ENCODE measurements at places on chromosomes 16 and 17.

DNA sequence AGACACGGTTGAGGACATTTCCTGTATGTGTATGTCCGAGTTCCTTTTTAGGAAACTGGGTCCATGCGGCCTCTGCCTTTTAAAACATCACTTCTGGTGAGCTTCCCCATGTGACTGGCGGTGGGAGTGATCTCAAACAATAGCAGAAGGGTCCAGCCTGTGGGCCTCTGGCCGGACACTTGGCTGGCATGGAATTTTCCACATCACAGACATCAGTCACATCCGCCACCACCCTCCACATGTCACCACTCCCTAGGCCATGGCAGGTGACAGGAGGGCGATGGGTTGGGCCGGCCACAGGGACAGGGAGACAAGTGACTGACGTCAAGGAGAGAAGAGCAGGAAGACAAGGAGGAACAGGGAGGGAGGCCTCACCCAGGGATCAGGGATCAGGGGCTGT, 83.7 kb downstream of the DNAH17 start:
- no peak for DNase-seq

DNA sequence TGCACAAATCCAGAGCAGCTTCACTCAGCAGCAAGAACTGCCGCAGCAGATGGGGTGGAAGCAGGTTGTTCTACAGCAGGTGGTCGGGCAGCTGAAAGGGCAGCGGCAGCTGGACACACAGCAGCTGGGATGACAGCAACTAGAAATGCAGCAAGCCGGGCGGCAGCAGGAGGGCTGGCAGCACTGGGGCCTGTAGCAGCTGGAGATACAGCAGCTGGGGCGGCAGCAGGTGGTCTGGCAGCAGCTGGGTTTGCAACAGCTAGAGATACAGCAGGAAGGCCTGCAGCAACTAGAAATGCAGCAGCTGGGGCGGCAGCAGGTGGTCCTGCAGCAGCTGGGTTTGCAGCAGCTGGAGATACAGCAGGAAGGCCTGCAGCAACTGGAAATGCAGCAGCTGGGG, 460 bp downstream of the KRTAP4-3 start:
- DNase-seq, result no peak

- no peak for DNase-seq
Measured at GRCh38 chr17:77622647-77623046, 335.9 kb upstream of the TNRC6C start.

GRCh38 chr16:57893559-57894389, 77.2 kb downstream of the CNGB1 start:
- DNase-seq, result no peak

- DNase-seq, result no peak
Measured at GRCh38 chr16:84780544-84781376, 39.0 kb upstream of the CRISPLD2 start.

- no peak for DNase-seq
Measured at GRCh38 chr17:56894859-56895455, 18.9 kb downstream of the TRIM25 start.

- no peak for DNase-seq
Measured at GRCh38 chr16:30786115-30786935, 680 bp downstream of the ZNF629 start.

DNA sequence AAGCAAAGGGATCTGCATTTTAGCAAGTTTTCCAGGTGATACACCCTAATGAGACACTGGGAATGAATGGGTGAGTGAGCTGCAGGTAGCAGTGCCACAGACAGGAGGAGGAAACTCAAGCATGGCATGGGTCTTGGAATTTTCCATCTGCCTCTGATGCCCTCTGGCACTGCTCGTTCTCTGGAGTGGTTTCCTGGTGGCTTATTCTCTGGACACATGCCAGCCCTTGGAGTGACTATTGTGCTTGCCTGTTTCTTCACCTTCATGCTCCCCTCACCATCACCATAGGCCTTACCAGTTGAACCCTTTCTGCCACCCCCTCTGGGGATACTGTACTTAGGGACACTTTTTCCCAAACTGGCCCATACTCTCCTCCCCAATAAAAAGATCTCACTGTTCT, 1.6 kb downstream of the COASY start:
- no peak for DNase-seq

DNA sequence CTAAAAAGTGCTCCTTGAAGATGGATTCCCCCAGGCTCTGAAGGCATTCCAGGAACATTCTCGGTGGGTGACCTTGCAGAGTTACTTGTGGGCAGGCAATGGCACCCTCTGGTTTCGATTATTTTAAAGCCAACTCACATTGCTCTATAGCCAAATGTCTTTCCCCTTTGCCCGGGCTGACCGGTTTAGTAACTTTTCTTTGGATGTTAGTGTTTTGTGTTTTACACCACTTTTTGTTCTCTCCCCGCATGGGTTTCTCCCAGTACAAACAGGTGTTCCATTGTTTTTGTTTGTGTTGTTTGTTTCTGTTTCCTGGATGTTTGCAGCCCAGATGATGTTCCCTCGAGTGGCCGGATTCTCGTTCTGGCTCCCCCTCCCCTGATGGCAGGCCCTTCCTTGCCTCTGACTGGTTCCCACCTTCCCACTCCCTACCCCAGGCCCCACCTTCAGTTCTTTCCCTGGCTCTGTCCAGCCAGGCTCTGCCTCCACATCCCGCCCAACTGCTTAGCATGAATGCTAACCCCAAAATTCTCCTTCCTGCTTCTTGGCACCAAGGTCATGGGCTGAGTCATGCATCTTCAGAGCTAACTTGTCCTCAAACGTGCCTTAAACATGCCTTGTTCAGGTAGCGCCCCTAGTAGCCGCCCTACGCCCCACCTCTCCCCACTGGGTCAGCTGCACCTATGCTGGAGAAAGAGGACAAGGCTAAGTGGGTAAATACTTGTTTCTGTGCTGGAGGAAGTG, 40.6 kb downstream of the ELAC2 start:
- DNase-seq, result no peak

DNA sequence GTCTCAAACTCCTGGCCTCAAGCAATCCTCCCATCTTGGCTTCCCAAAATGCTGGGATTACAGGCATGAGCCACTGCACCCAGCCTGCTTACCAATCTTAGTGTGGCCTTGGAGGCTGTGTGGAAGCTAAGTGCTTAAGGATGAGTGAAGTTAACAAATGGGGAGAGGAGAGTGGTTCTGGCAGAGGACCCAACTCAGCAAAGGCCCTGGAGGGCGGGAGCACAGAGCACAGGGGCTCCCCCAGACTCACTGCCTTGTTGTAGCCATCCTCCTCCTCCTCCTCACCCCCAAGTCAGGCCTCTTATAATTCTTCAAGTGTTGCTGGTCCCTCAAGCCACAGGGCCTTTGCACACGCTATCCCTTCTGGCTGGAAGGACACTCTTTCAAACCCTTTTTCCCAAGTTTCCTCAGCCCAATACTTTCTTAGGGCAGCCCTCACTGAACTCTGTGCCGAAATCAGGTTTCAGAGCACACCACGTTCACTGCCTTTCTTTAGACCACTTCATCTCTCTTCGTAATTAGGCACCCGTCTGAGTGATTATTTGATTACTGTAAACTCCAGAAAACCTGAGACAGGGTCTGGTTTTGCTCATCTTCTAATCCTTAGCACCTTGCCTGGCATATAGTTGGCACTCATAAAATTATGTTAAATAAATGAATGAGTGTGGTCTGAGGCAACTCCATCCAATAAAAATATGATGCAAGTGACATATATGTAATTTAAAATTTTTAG, 23.4 kb downstream of the NGFR start:
- peak; percentile 5 for DNase-seq

DNA sequence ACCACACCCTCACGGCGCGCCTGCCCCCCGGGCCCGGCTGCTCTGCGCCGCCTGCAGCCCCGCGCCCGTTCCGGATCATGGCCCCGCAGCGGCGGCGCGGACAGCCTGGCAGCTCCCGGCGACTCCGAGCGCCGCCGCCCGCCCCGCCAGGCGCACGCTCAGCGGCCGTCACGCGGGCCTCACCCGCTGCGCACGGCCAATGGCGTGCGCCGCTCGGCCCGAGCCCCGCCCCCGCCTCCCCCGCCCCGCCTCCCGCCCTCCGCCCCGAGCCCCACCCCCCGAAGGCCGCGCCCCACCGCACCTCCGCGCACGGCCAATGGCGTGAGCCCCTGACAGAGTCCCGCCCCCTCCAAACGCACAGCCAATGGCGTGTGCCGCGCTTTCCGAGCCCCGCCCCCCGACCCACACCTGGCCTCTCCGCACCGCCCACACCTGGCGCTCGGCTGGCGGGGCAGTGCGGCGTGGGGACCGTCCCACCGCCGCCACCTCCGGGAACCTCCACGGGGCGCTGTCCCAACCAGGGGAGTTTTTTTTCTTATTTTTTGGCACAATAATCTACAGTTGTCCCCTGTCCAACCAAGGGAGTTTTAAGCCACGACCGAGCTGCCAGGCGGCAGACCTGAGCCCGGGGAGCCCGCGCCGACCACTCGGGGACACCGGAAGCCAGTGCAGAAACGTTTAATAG, at the start of gene PCYT2:
Gene PCYT2, minus strand, starts transcription at position 123 of the 685 bp plus-strand sequence. Its CDS starts 44 bp downstream, at position 79.
- peak; percentile 100 for DNase-seq

DNA sequence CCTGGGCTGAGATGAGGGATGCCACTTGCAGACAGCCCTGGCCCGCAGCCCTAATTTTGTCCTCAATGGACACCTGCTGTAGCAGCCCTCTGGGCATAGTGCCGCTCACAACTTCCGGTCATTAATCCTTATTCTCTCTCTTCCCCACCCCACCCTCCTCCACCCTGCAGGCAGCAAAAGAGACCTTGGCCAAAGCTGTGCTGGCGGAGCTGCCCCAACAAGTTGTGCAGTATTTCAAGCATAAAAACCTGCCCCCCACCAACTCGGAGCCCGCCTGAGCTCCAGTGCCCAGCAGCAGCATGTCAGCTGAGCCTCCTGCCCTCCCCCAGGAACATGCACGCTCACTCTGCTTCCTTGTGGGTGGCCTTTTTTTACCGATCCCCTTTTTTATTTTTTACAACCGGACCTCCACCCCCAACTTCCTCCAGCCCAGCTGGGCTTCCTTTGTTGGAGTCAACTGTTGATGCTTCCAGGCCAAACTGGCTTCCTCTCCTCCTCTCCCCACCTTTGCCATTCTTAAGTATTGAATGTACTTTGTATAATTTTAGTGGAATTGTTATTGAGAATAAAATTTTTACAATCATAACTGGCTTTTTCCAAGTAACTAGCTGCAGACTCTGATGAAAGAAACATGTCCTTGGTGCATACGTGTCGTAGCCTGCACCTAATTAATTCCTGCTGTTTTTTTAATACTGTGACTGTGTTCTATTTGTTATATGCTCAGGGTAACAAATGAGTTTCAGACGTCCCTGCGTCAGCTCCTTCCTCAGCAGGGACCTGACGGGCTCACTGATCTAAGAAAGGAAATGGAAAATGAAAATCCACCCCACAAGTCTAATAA, 38.2 kb downstream of the PSME3IP1 start:
- DNase-seq, result no peak

GRCh38 chr16:28110074-28110473, 46.6 kb upstream of the GSG1L start:
- DNase-seq, result no peak

DNA sequence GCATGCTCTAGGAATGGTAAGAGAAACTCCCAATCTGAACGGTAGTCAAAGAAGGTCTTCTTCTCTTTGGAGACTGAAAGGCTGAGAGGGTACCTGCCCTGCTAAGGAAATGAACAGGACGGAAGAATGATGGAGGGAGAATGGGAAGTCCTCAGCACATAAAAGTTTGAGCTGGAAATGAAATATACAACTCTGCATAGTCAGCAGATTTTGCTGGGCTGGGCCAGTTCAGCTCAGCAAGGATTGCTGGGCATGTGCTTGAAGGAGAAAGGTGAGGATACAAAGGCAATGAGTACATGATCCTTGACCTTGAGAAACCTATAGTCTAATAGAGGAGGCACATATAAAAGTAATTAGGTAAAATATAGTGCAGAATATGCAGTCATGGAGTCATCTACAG, 669.3 kb downstream of the MAF start:
- DNase-seq, result no peak

Measured in D721Med (cell line).